Islet precursor cell (in vitro differentiated cells): ENCODE measurements at places on chromosomes 6 and 20.

DNA sequence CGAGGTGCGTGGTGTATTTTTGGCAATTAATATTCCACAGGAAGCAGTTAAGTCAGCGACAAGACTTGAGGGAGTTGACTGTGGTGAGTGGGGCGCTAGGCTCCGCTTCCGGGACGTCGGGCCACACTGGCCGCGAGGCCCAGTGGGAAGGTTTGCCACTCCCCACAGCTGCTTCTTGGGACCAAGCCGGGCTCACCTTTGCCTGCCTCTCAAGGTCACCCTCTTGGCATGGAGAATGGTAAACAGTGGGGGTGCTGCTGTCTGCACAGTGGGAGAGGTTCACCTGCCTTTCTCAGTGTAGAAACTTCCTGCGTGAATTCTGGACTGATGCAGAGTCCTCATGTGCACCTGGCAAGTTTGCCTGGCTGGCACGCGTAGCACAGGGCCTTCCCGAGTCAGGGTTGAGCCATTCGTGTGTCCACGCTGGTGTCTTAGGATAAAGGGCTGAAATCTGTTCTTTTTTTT is 6.4 kb downstream of the OSBPL2 start:
- no peak for DNase-seq

DNA sequence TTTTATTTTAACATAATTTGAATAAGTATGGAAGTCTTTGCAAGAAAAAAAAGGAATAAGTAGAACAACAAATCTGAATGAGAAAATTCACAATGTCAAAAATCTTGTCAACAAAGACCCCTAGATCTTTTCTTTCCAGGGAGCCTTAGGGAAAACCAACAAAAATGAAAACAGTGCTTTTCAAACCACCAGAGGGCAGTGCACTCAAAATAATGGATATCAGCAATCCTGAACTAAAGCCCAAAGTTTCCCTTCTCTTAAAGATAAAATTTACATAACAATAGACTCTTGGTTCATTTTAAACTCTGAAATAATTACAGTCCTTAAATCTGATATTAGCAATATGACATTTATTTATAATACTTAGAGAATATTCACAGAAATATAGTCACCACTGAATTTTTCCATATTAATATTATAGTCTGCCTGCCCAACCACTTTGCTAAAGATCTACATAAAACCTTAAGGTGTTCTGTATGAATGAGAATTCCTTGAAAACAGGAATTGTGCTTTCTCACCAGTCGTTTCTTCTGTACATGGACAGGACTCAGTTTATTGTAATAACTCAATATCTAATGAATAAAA is 105.3 kb upstream of the BMP5 start:
- no peak for DNase-seq

GRCh38 chr20:17168026-17168612 is 58.7 kb upstream of the PCSK2 start:
- DNase-seq, result no peak

DNA sequence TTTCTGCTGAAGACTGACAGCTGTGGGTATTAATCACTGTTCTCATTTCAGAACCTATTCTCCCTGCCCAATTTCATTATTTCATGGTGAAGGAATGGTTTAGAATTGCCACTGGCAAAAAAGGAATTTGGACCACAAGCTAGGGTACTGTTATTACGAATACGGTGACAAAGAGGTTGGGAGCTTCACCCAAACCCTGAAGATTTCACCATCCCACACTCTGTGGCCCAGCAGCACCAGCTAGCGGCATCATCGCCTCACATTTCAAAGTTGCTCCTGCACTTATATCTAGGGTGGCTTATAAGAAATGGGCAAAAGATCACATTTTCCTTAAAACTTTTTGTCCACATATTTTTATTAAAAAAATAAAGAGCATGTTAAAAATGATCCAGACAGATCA is 236.1 kb downstream of the SYNDIG1 start:
- no peak for DNase-seq

- DNase-seq, result no peak
Observed at GRCh38 chr20:20992686-20993360, 113.3 kb downstream of the LINC00237 start.

DNA sequence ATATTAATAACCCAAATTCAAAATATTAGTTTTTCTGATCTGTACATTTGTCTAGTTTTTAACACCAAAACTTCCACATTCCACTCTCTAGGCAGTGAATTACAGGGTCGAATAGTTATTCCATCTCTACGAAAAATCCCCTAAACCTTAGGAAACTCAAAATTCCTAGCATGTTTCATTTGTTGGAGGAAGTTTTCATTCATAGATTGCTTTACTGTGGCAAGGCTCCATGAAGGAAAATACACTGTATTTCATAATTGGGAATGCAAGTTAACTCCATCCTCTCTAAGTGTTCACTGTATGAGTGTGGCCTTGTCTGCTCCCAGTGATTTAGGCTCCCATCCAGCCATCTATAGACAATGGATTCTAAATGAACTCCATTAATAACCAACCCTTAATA is 296.1 kb downstream of the TENT5A start:
- DNase-seq, result no peak

- DNase-seq, result no peak
Observed at GRCh38 chr20:49420811-49421295, 61.6 kb downstream of the KCNB1 start.

DNA sequence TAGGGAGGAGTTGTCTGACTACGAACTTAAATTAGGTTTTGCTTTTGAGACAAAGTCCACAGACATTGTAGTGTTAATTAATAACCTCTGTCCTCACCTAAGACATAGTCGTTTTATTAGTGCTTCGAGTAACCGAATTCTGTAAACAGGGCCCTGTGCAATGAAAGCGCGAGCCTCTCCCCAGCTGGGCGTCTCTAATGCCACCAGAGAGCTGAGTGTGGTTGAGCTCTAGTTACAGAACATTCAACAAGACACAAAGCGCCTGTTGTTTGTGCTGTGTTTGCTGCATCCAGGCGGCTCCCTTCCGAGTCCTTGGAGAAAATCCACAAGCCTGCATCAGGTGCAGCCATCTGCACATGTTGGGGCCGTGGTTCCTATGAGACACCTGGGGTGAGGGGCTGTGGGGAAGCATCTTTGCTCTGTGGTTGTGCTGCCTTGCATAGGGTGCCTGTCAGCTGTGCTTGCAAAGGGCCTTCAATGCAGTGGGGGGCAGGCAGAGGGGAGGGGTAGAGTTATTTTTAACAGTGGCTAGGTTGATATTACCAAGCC is 63.9 kb downstream of the CD164 start:
- no peak for DNase-seq

DNA sequence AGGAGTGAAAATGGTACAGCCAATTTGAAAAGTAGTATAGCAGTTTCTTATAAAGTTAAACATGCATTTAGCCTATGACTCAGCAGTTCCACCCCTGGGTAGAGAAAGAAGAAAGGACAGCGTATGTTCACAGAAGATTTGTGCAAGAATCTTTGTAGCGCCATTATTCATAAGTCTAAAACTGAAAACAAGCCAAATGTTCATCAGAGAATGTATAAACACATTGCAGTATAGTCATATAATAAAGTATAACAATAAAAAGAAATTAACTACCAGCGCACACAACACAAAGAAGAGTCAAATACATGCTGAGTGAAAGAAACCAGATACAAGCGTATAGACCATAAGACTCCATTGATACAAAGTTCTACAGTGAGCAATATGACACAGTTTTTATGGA is 294.0 kb downstream of the SAMD5 start:
- no peak for DNase-seq

- DNase-seq, result no peak
Observed at GRCh38 chr6:90695316-90695715, 108.4 kb upstream of the MAP3K7 start.

DNA sequence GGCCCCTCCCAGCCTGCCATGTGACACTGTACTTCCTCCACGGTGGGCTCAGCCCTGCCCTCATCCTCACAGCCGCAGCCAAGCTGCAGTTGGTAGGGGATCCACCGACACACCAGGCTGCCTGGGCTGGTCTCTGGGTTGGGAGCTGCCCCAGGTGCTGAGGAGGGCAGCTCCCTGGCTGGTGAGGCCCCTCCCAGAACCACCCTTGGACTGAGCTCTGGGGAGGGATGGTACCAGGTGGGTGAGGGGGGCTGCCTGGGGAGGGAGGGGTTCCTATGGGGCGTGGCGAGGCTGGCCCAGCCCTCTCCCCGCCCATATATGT is 185 bp upstream of the TNFRSF6B start:
- DNase-seq, result peak; percentile 80

DNA sequence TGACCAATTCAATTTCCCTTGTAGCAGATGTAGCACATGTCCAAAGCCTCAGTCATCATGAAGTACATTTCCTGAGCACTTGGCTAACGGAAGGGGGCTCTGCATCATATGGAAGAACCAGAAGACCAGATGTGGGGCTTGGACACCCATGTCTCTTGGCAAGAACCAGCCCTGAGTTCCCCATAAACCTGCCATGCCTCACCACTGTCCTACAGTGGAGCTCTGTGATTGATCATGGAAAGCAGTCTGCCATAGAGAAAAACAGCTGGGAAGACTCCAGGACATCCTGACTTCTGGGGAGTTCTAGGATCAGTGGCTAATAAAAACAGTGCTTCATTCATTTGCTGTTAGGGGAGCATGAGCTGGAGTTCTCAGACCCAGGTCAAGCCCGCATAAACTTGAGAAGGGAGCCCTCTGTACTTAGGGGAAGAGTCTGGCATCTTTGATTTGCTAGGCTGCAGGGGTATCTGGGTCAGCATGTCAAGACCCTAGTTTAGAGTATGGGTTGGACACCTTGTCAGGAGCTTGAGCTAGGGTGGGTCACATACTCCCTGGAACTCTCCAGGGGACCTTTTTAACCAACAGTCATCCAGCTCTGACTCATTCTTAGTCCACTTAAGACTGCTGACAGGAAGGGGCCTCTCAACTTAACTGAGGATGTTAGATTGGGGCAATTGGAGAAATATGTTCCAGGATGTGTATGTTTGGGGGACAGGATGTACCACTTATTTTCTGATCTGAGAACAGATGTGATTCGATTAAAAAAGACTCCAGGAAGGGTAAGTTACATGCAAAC is 26.3 kb upstream of the TRAM2 start:
- DNase-seq, result peak; percentile 57

DNA sequence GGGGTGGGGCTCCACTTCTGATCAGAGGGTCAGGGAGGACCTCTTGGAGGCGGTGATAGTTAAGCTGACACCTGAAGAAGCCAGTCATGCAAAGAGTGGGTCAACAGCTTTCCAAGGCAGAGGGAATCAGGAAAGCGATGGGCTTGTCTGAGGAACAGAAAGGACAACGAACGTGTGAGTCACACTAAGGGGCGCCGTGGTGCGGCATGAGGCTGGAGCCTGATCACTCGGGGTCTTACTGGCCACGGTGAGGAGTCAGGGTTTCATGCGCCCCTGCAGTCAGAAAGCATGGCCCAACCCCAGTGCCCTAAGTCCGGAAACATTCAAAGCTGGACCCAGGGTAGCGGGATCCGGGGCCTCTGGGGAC is 50.6 kb upstream of the SLC32A1 start:
- peak; percentile 67 for DNase-seq

DNA sequence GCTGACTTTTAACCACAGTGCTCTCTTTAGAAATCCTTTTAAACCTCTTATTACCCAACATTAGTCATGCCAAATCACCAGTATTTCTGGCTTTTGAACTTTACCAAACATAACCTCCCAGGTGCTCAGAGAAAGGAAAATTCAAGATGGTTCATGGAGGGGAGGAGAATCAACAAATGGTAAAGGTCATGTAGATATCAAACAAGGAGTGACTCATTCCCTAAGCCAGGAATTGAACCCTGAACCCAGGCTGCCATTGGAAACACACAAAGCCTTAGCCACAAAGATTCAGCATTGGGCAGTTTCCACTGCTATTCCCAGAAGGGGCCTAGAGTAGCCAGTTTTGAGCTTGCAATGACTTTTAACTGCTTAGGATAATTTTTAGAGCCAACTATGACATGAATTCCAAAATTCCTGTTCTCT is 21.6 kb upstream of the ENTPD6 start:
- DNase-seq, result no peak

GRCh38 chr20:13915284-13915683 is 75.1 kb downstream of the SEL1L2 start:
- DNase-seq, result no peak
